ENCODE measurements at places on chromosomes 7 and 10.

- no peaks in the 10 kb centered on the region for H3K36me3 ChIP-seq
- no peak overlapping the region for H3K4me3 ChIP-seq
- H3K27me3 ChIP-seq, result no peaks in the 10 kb centered on the region
- no peaks in the 10 kb centered on the region for H3K4me1 ChIP-seq
Measured at GRCh38 chr7:127146746-127147536, 105.8 kb downstream of the GRM8 start.

GRCh38 chr7:42902331-42902730 is 9.5 kb downstream of the C7orf25 start:
- no peak overlapping the region for H3K4me3 ChIP-seq
- H3K27ac ChIP-seq, result no peak overlapping the region
- no peak for DNase-seq
- H3K36me3 ChIP-seq, result no peaks in the 10 kb centered on the region
- H3K4me1 ChIP-seq, result no peaks in the 10 kb centered on the region

DNA sequence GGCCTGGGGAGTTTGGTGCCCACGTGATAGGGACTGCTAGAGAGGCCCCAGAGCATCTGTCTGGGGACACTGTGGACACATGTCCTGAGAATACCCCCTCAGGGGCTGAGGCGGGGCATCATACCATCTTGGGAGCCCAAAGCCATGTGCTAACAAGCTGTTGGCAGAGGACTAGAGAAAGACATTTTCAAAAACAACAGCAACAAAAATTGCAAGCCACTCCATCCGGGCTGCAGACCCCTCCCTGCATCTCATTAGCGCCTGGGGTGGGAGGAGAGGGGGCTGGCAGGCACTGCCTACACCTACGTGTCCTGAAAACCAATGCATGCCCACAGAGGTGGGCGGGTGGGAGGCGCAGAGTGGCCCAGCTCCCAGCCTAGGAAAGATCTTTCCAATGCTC is 507.4 kb upstream of the PODXL start:
- peaks cover 5% of the 10 kb centered on the region for H3K27me3 ChIP-seq
- H3K4me3 ChIP-seq, result no peak overlapping the region
- H3K4me1 ChIP-seq, result no peaks in the 10 kb centered on the region

DNA sequence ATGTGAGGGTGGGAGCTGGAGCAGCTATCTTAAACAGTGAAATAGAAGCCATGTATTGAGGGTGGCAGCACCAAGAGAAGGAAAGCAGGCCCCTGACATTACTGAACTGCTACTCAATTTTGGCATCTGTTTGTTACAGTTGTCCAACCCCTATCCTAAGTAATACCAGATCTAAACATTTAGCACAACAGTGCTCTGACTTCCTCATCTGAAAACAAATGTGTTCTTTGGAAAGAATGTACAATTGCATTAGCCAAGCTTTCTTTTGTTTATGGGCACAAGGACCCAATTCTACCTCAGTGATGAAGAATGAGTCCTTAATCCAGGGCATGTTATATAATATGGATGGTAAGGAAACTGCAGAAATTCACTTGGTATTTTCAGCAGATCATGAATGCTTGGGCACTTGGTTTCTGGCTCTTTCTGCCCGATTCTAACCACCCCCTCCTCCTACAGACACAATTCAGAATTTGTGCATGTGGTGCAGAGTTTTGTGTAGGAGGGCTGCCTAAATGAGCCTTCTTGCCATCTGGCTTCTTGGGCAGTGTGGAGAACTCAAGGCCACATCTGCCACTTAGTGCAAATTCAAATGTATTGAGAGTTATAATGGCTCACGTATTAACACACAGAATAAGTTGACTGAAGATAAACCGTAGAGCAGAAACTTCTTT is 36.9 kb upstream of the KMT2E start:
- H3K27ac ChIP-seq, result no peak overlapping the region
- H3K4me3 ChIP-seq, result no peak overlapping the region
- no peak for DNase-seq
- peaks cover 1% of the 10 kb centered on the region for H3K36me3 ChIP-seq
- peaks cover 60% of the 10 kb centered on the region for H3K4me1 ChIP-seq

GRCh38 chr10:107357033-107357432 is 192.5 kb upstream of the SORCS1 start:
- no peaks in the 10 kb centered on the region for H3K27me3 ChIP-seq
- no peak overlapping the region for H3K27ac ChIP-seq
- H3K4me3 ChIP-seq, result no peak overlapping the region
- DNase-seq, result no peak
- no peaks in the 10 kb centered on the region for H3K4me1 ChIP-seq

- no peak for DNase-seq
- no peak overlapping the region for H3K27ac ChIP-seq
- peaks cover 6% of the 10 kb centered on the region for H3K4me1 ChIP-seq
Measured at GRCh38 chr10:12455766-12456165, 106.4 kb downstream of the CAMK1D start.

GRCh38 chr7:41508755-41509154 is 194.1 kb downstream of the INHBA start:
- no peaks in the 10 kb centered on the region for H3K4me1 ChIP-seq
- no peaks in the 10 kb centered on the region for H3K36me3 ChIP-seq

Measured in activated naive CD8-positive, alpha-beta T cell treated with anti-CD3 and anti-CD28 coated beads, Interleukin-2, amount 50 U/mL, for 24 hours (primary cell).